ENCODE measurements at places on chromosomes 11 and 22.

GRCh38 chr11:32172848-32173834 is 82.3 kb downstream of the RCN1 start:
- no peak for DNase-seq

GRCh38 chr11:108635106-108635505 is 29.8 kb upstream of the DDX10 start:
- DNase-seq, result no peak

GRCh38 chr11:14423633-14424032 is 64.7 kb upstream of the RRAS2 start:
- no peak for DNase-seq

- no peak for DNase-seq
These were observed 48.6 kb downstream of the SESN3 start for GRCh38 chr11:95182397-95182796.

DNA sequence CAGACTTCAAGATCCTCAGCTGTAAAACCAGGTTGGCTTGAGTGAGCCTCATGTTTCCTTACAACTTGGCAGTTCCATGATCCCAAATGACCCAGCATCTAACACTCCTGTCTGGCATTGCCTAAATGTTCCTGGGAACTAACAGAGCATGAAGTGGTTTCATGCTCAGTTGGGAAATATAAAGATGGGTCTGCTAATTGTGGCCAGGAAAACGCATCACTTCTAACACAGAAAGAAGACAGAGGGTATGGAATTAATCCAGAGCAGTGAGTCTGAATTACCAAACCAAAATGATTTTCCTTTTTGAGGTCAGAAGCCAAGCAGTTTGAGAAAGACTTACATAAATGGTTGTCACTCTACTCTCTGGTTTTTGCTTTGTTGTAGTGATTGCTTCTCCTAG is 60.5 kb upstream of the MMP13 start:
- DNase-seq, result no peak

DNA sequence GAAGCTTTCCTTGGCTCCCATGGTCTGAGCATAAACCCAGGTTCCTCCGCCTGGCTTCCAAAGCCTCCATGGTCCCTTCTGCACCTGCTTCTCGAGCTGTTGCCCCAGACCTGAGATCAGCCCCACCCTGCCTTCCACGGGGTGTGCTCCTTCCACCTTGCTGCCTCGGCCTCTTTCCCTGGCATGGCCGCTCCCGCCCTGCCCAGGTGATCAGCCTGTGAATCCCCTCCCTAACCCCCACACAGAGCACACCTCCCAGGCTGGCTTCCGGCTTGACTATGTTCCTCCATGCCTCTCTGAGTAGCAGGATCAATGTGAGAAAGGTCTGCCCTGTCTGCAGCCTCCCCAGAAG is 2.7 kb upstream of the PPP6R3 start:
- no peak for DNase-seq

DNA sequence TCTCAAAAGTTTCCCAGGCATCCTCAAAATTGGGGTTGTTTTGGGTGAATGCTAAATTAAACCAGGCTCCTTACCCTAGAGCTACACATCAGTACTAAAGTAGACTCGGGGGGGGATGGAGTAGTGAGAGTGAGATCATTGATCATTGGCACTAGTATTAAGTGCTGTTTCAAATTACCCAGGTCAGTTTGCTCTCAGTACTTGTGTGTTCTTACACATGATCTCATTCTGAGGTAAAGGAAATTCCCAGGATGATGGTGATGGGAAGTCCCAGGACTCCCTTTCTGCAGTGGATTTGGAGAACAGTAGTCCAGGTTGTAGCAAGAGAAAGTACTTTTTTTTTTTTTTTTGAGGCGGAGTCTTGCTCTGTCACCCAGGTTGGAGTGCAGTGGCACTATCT is 12.5 kb downstream of the RBM4 start:
- no peak for DNase-seq

GRCh38 chr22:48118654-48119053 is 1356.2 kb downstream of the TBC1D22A start:
- no peak for DNase-seq

- DNase-seq, result no peak
These were observed 8.1 kb downstream of the TANGO2 start for GRCh38 chr22:20028855-20029549.

GRCh38 chr22:38718414-38718813 is 12.7 kb downstream of the GTPBP1 start:
- no peak for DNase-seq

DNA sequence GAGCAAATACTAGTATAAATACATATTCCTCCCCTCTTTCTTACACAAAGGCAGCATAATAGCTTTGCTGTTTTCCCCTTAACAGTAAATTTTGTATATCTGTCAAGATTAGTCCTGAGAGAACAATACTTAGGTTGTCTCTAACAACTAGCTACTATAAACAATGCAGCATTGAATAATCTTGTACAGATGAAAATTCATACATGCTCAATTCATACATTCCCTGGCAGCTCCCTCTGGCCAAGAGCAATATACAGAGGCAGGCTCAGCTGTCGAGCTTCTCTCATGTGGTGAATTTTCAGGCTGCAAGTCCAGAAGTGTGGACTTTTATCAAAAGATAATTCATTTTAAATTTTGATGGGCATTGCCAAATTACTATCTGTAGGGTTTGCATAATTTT is 81.2 kb upstream of the PTH start:
- no peak for DNase-seq

DNA sequence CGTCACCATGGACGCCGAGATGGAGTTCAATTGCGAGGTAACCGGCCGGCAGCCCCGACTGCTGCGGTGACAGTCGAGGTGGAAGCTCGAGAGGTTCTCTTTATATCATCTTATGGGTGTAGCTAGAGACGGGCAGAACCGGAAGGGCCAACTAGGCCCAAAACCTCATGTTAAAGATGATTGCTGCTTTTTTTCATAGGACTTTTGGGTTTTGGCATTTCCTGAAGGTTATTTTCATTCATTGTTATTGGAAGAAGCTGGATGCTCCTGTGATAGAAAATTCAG is 585 bp downstream of the NF2 start:
- DNase-seq, result no peak

DNA sequence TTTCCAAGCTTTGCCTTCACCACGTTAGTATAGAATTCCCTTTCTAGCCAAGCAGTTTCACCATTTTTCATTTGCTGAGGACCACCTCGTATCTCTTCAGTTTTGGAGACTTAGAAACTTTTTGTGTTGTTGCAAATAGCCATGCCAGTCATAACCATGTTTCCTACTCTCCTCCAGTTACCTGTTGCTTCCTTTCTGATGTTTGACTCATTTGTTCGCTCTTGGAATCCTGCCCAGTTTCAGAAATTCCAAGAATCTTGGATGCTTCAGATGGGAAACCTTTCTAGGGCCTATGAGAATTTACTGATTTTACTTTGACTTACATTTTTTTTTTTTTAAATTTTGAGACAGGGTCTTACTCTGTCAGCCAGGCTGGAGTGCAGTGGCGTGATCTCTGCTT is 65.4 kb downstream of the PPP6R3 start:
- DNase-seq, result no peak

- no peak for DNase-seq
These were observed 1.0 kb downstream of the PIM3 start for GRCh38 chr22:49961601-49962011.

DNA sequence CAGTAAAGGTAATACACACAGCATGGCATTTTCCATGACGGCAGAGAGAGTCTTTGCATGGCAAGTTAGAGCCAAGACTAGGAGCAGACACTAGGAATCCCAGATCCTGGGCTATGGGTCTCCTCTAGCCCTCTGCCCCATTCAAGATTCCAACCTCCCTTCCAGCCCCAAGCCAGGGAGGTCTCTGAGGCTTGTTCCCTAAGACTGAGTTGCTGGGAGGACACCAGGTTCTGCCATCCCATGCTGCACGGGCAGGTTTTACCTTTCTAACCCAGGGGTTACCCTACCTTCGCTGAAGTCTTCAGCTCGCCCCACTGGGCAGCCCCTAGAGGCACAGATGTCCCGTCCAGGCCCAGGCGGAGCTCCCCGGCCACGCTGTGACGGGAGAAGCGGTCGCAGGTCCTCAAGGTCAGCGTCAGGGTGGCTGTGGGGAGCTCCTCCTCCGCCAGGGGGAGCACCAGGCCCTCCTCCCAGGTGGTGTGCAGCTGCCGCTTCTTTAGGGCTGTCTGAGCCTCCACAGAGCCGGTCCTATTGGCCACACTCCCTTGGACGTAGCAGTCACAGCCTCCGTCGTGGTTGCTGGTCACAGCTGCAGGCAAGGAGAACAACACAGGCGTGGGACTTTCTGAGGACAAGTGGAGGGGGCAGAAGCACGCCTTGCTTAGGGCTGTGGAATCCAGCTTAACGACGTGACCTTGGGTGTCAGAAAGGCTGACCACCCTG is 33.8 kb downstream of the SYT13 start:
- no peak for DNase-seq

DNA sequence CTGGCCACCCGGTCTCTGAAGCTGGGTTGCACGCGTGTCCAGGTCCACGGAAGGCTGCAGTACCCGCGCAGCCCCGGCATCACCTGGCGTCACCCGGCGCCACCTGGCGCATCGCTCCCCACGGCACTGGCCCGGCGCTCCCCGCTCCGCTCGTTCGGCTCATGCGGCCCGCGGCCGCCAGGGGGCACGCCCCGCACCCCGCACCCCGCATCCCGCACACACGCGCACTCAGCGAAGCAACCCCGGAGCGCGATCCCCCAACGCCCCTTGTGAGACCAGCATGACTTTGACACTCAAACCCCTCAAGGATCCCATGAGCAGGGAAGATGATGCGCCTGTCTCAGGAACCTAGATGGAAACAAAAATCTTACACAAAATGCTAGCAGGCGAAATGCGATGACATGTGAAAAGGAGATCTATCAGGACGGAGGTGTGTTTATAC is 11.9 kb downstream of the B3GNT6 start:
- DNase-seq, result peak; percentile 45

GRCh38 chr11:65879617-65880016 is at the start of gene CTSW:
Gene CTSW, plus strand, starts transcription at chr11:65879837. Its CDS starts 18 bp downstream, at chr11:65879855.
- DNase-seq, result peak; percentile 26

- no peak for DNase-seq
These were observed 18.8 kb downstream of the PRPF19 start for GRCh38 chr11:60887556-60887955.

DNA sequence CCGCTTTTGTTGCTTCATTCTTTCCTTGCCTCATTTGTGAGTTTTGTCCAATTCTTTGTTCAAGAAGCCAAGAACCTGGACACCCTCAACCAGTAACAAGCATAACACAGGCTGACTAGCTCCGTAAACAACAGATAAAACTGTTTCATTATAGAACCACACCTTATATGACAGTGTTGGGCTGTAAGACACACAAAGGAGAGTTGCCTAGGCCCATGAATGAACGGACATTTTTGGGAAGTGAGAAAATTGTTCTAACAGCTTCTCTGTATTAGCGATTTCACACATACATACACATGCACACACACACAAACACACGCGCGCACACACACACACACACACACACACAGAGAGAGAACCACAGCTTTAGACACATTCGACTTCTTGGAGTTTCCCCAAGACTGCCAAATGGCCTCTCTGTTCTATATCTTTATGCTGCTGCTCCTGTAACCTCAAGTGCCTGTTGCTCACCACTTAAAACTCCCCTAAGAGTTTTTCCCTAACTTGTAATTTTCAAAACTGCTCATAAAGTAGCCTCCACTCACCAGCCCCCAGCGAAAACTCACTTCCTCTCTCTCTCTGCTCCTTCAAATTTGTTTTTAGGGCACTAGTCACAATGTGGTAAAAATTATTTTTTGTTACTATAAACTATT is 35.9 kb downstream of the CTSC start:
- no peak for DNase-seq

DNA sequence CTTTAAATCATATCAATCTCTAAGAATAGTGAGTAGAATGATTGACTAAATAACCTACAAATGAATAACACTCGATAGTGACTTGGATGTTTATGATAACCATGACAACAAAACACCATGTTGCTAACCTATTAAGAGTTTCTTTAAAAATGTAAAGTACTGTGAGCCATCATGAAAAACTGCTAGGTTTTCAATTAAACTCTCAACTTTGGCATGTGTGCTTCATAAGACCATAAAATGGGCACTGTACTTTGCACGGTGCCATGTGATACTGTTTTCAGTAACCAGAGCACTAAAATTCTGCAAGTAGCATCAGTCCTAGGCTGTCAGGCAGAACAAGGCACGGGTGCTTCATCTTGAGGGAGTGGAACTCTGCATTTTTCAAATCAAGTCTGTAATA is 96.2 kb upstream of the TRIM77 start:
- no peak for DNase-seq

DNA sequence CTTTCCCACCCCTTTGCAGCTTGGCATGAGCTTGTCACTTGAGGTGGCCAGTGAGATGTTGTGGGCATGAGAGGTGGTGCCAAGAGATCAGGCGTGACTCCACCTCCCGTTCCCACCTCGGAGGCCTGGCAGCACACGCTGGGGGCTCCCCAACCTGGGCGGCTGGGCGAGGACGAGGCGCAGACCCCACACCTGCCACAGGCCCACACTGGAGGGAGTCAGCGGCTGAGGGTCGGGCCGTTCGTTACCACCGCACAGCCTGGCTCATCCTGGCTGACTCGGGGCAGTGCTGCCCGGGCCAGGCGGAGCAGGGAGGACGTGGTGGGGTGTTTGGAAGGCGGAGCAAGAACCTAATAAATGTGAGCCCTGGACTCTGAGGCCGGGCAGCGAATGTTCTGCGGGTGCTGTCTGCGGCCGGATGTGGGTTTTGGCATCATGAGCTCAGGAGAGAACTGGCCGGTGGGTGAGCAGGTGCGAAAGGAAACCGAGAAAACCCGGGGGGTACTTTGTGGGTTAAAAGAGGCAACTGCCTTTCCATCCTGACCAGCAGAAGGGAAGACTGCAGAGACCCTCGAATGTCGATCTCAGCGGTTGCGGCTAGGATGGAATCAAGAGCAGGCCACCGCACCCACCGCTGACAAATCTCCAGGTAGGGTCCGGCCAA is 10.2 kb upstream of the IFITM3 start:
- no peak for DNase-seq

GRCh38 chr11:118619444-118620197 is 12.2 kb downstream of the PHLDB1 start:
- DNase-seq, result no peak

DNA sequence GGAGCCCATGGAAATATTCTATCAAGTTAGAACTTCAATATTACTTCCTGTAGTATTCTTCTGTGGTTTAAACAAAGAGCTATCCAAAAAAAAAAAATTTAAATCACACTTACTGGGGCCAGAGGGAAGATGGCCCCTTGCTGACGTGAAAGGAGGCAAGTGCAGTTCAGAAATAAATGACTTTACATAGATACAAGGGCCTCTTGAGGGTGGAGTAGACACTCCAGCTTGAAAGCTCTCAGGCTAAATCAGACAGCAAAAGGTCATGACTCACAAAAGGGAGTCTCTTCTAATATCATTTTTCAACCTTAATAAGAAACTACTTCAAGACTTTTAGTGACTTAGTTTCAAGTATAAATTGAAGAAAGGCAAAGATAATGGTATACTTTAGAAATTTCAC is 1160.3 kb downstream of the FAM181B start:
- DNase-seq, result no peak

GRCh38 chr11:117117681-117118080 is 19.5 kb upstream of the SIK3 start:
- DNase-seq, result no peak
